ENCODE measurements at places on chromosomes 2 and 18.
A peak's percentile ranks its signal among the peaks of the same experiment; 100 is the strongest.

GRCh38 chr2:208929139-208929864 lies 494.5 kb upstream of the MAP2 start:
- no peak for DNase-seq

DNA sequence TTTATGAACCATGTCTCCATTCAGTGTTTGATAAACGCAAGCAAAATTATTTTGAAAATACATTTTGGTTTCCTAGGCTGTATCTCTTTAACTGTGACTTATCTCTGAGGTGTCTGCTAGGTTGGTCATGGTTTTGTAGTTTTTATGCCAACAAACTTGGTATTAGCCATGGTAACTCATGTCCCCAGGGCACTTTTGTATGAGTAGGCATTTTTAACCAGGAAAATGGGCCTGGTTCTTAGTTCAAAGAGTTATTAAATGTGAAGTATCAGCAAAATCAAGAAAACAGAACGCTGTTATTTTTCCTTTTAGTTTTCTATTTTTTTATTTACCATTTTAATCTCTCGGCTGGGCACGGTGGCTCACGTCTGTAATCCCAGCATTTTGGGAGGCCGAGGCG lies 179.3 kb upstream of the LHCGR start:
- DNase-seq: no peak

DNA sequence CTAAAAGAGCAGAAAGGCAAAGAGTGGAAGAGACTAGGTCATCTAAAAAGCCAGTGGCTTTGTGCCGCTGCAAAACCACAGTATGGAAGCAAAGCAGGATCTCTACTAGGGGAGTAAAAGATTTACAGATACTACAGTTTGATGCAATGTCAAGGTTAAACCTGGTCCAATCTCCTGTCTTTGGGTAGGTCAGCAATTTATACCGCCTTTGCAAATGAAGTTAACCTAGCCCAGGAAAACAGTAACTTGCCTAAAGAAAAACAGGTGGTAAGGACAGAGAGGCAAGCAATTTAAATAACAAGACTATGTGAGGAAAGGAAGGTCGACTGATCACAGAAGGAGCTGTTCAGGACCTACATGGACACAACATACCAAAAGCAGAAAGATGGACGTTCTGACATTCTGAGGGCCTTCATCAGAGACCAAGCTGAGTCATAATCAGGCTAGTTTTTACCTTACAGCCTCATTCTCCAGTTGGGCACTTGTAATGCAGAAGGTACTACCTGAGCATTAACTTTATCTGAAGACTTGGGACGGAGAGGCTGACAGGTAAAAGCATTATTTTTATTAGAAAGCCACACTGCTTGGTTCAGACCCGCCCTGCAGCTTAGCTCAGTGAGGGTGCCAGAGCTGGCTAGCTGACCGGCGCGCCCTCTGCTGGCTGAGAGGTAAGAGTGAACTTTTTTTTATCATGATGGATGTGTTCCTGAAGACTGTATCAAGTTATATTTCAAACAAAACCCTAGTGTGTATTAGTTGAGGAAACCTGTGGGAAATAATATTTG lies 15.9 kb downstream of the CDKL4 start:
- peak; percentile 15 for DNase-seq

DNA sequence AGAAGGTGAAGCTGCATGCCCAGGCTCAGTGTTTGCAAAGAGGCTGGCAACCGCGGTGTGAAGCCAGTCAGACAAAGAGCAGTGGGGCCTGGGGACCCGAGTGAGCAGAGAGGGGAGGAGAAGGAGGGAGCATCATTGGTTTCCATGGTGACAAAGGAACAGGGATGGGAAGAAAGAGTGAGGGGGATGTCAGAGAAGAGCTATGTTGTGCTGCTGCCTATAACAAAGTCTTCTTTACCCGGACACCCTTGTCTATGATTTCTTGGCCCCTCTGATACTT lies 14.5 kb downstream of the TMEM247 start:
- DNase-seq: no peak

GRCh38 chr2:219452361-219453317 lies 18.0 kb downstream of the SPEG start:
- DNase-seq: peak; percentile 74

GRCh38 chr2:144415386-144415785 lies 104.5 kb downstream of the ZEB2 start:
- no peak for DNase-seq

GRCh38 chr2:216985658-216986141 lies 125.8 kb upstream of the TNP1 start:
- no peak for DNase-seq

DNA sequence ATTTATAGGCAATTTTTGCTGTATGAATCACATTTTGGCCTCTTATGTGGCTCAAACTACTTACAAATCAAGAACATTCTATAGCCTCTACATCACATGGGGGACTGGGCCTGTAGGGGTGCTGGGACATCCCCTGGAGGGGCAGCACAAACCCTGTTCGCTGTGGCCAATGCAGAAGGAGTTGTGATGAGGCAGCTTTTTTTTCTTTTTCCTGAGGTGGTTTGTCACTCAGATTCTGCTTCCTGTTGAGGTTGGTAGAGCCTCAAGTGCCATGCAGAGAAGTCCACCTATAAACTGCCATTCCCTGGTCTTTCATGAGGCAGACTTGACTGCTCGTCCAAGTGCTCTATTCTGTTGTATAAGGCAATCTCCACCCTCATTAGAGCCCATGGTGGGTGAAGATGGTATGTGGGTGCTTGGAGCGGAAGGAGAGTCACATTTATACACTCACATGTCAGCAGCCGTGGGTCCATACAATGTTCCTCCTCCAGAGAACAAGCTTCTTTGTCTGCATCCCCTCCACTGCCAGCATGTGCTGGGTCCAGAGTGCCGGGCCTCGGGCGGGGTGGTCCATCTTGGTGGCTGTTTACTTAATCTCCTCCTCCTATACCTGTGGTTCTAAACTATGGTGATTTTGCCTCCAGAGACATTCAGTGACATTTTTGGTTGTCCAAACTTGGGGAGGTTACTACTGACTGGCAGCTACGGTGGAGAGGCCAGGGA lies 120.3 kb downstream of the ACOXL start:
- no peak for DNase-seq

DNA sequence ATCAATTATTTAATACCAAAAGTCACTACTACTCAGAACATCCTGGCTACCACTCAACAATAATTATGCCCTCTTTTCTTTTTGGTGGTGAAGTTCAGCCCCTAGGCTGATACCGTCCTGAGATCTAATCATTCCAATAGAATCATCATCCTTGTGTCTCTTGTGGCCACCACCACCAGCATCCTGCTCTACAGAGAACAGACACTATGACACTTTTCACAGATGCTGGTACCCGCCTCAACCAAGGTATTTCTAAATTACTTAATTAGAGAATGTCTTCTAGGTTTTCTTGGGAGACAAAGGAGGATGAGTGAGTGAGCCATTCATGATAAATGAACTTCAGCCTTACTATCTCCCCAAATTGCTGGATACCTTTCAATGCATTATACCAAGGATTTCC lies 60.0 kb downstream of the TDRD15 start:
- no peak for DNase-seq

- DNase-seq: no peak
These were observed 117.1 kb downstream of the ZFP36L2 start for GRCh38 chr2:43109261-43109743.

DNA sequence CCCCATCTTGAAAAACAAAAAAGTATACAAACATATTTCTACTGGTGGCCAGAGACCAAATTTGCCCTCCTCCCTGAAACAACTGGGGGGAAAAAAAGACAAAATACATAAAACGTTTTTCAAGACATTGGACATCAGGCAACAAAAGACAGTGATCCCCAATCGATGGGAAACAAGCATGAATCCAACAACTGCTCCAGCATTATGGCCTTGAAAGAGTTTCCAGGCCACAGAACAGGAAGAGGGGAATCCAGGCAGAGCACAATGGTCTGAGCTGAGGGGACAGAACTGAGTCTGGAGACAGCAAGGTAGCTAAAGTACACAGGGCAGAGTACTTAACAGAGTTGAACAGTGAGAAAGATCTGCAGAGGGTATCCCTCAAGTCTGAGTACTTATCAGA lies 4.4 kb downstream of the CCDC88A start:
- DNase-seq: no peak

GRCh38 chr18:6427286-6427685 lies 12.6 kb upstream of the L3MBTL4 start:
- DNase-seq: no peak

DNA sequence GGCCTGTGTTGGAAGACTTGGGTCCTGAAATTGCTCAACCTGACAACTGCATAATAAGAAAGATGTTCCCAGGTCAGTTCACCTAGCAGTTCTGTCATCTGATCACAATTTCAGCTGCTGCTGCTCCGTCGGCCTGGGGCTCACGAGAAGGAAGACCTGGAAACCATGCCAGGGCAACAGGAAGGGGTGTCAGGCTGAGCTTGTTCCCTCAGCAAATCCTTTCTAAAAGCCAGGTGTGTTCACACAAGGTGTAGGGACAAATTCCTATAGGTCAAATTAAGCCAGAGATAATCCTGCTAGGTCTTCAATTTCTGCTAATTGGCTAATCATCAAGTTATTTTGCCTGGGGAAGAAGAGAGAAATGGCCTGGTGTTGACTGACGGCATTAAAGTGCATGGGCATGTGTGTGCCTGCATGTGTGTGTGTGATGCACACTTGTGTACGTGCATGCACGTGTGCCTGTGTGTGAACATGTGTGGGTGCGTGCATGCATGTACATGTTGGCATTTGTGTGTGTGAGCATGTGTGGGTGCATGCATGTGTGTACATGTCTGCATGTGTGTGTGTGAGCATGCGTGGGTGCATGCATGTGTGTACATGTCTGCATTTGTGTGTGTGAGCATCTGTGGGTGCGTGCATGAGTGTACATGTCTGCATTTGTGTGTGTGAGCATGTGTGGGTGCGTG lies 178.6 kb downstream of the TMEM18 start:
- DNase-seq: no peak

DNA sequence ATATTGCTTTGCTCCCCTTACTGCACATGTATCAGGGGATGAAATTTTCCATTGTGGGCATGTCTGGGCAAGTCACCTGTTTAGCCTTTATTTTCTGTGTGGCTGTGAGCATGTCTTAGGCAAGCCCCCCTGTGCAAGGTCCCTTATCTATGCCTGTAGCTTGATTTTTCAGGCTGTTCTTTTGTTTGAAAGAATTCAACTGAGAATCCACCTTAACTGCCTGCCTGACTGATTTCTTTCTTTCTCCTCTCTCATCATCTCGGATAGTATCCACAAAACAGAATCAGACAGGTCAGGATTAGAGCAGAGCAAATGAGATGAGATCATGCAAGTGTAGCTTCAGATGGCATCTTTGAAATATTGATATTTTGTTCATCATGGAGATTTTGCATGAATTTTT lies 1147.5 kb upstream of the ACVR2A start:
- no peak for DNase-seq

GRCh38 chr2:62741127-62741526 lies 35.6 kb downstream of the EHBP1 start:
- DNase-seq: no peak

DNA sequence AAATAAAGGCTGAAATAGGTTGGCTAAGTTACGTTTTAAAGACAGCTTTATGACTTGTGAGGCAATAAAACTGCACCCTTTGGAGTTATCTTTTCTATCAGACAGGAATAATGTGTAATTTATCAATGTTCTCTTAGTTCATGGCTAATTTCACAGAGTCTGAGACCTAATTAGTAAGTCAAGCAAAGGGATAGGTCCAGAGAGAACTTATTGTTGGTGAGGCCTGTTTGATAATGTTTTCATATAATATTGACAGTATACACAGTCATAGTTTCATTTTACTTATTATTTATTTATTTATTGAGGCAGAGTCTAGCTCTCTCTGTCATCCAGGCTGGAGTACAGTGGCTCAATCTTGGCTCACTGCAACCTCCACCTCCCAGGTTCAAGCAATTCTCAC lies 1.9 kb upstream of the IL36RN start:
- DNase-seq: no peak

GRCh38 chr2:26577442-26578112 lies 63.6 kb downstream of the CIB4 start:
- no peak for DNase-seq

DNA sequence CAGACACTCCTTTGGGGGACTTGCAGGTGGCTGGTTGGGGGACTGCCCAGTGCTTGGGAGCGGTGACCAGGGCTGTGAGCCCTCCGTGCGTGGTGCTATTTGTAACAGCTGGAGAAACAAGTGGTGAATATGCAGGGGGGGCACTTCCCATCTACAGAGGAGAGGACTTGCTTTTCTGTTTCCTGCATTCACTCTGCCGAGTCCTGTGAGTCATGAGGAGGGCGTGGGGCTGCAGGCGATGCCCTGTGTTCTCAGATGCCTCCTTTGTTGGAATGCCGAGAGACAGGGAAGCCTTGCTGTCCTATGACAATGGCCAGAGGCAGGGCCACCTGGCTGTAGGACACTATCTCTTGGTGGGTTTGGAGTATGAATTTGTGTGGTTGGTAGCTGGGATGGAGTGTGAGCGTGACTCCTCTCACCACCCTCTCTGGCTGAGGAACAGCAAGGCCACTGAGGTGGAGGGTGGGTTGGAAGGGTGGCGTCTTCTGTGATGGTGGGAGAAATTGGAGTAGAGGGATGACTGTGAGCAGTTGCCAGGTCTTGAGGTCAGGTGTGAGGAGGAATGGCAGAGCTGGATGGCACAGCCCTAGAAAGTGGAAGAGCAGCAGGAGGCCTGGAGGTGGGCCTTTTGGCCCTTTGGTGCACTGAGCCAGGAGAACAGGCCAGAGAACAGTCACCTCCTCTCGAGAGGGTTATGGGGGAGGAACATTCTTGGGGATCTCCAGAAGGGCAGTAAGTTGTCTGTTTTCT lies 24.3 kb downstream of the FHOD3 start:
- DNase-seq: no peak

DNA sequence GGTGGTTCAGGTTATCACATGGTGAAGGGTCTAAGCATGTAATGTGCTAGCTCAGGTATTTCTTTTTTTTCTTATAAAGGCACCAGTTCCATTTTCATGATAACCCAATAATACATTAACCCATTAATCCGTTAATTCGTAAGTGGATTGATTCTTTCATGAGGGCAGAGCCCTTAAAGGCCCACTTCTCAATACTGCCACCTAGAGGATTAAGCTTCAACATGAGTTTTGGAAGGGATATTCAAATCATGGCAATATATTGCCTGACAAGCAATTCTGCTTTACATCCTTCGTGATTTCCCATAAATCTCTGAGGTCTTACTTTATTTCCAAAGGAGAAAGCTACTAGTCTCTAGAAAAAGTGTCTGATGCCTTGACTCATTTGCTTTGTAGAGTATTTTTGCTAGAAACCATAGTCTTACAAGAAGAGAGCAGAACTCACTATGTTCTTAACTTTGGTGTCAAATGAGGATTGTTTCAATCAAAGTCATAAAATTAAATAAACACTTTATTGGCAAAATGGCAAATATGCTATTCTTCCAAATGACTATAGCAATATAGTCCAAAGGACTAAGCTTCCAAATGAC lies 271.3 kb downstream of the KCNS3 start:
- DNase-seq: no peak

DNA sequence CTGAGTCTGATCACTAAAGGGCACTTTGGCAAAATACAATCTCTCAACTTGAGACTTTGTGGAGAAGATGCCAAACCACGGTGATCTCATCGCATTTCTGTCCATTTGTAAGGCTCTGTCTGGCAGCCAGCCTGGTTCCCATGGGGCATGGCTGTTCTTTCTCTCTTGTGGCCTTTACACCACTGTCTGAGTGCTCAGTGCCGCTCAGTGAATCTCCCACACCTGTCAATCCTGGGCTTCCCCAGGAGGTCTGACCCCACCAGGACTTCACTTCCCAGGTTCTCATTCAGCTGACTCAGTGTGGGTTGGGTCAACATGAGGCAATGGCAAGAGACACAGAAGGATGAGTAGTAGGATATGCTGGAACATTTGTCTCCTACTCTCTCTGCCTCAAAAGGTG lies 96.8 kb upstream of the TRIB2 start:
- peak; percentile 65 for DNase-seq

Measured in non-pigmented ciliary epithelial cell (primary cell).